ENCODE measurements at places on chromosomes 4 and X.

DNA sequence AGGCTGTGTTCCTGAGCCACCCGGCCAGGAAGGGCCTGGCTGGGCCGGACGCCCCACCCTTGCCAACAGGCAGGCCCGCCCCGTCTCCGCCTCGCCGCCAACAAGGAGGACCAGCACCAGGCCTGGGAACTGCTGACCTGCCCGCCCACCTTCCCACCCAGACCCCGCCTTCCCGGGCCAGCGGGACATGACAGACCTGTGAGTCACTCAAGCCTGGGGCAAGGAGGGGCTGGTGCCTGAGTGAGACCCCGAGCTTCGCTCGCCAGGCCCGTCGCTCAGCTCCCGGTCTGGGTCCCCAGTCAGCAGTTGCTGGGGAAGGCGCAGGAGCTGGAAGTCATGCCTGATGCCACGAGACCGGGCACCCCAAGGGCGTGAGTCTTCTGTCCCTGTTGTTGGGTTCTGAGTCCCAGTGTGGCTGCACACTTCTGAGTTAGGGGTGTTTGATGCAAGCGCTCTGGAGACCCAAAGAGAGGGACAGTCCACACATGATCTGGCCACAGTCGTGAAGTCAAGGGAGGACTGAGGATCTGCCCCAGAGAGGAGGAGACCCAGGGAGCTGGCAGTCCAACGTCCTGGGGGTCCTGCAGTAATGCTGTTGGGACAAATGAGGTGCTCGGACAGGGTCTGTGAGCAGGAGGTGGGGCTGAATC lies at the start of gene DNASE1L1:
TSS of gene DNASE1L1 (minus strand) at position 33 of the 650 bp plus-strand sequence. CDS start 3,686 bp downstream, outside the sequence.
- no peak for DNase-seq

DNA sequence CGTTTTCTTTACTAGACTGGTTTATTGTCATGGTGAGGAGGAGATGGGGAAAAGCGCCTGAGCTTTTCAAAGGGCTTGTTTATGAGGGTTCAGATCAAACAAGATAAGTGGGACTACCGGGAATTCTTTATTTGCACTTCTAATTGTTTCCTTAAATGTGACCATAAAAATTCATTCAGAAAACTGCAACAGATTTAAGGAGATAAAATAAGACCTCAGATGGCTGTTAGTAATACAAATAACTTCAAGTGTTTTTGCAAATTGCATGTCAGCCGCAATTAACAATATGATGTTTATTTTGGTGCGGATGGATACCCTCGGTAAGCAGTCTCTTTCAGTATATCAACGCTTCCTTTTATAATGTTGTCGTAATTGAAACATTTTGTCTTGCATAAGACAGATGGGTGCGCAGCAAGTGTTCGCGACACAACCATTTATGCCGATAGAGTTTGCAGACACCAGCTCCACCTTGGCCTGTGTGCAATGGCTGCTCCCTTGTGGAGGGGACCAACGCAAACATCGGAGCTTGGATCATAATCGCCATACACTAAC lies 151.0 kb downstream of the C4orf33 start:
- DNase-seq = no peak

DNA sequence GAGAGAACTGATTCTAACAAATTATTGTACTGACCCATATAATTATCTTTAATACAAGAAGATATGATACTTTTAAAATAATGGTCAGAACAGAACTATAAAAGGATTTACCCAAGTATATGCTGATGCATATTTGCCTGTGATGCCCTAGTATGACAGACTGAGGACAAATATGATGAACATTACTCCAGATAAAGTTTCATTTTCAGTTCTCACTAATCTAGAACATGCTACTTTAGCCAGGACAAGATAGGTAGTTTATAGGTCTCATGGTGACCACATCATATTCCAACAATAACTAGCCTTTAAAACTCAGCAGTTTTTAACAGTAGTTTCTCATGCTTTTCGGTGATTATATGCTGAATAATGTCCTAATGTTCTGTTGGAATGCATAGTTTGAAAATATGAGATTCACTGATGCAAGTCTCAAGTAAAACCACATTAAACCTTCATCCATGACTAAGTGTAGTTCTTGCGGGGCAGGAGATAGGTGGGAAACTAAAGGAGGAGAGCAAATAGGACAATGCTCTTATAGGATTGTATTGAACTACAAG lies 295.2 kb upstream of the AGA start:
- no peak for DNase-seq

GRCh38 chr4:152630324-152630723 lies 49.5 kb downstream of the TMEM154 start:
- no peak for DNase-seq

GRCh38 chr4:184261246-184261645 lies 43.6 kb upstream of the ENPP6 start:
- no peak for DNase-seq

DNA sequence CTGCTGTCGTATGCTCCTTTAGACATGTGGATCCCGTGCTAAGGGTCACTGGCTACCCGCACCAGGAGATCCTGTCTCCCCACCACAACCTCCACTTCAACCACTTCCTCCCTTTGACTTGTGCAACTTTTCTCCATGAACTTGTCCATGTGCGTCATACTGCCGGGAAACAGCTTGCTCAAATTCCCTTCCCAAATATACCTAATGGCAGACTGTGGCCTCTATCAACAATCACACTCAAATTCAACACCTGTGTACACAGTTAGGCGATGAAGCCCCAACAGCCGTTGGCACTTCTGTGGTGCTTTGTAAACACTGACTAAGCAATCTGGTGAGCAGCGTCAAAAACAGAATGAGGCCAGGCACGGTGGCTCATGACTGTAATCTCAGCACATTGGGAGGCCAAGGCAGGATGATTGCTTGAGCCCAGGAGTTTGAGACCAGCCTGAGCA lies 49.5 kb downstream of the CD99L2 start:
- no peak for DNase-seq

- DNase-seq = no peak
These were observed 14.5 kb upstream of the DKK2 start for GRCh38 chr4:107050525-107051135.

- no peak for DNase-seq
These were observed 7.0 kb downstream of the ENOX2 start for GRCh38 chrX:130896026-130896425.

DNA sequence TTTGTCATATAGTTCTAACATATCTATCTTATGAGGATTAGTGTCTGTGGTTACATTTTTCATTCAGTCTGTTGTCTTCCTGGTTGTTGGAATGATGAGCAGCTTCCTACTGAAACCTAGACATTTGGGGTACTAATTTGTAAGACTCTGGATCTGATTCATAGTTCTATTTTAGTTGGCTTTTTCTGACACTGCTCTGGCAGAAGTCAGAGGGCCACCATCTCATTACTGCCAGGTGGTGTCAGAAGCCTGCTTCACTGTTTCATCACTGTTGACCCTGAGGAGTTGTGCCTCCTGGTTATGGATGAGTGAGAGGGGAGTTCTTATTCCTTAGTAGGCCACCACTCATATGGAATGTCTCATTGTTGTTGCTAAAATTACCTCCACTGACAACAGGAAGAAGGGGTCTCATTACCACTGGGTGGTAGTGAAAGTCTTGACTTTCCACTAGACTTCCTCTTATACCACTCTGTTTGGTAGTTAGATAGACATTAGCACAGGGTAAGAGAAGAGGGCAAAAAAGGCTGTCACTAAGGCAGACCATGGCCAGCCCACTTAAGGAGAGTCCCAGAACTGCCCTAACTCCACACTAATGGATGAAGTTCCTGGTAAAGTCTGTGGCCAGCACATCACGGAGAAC lies 395.2 kb downstream of the SPOCK3 start:
- no peak for DNase-seq

GRCh38 chr4:58649226-58649625 lies 1539.0 kb upstream of the IGFBP7 start:
- no peak for DNase-seq

GRCh38 chr4:102614801-102615200 lies 113.6 kb downstream of the NFKB1 start:
- DNase-seq = no peak

All from non-pigmented ciliary epithelial cell (primary cell).